ENCODE measurements at places on chromosomes 1 and 21. TPM values are rescaled to one million over a fixed set of nuclear protein-coding genes. Genes with fewer than 3 reads are reported as not detected.
A peak's percentile ranks its signal among the peaks of the same experiment; 100 is the strongest.

DNA sequence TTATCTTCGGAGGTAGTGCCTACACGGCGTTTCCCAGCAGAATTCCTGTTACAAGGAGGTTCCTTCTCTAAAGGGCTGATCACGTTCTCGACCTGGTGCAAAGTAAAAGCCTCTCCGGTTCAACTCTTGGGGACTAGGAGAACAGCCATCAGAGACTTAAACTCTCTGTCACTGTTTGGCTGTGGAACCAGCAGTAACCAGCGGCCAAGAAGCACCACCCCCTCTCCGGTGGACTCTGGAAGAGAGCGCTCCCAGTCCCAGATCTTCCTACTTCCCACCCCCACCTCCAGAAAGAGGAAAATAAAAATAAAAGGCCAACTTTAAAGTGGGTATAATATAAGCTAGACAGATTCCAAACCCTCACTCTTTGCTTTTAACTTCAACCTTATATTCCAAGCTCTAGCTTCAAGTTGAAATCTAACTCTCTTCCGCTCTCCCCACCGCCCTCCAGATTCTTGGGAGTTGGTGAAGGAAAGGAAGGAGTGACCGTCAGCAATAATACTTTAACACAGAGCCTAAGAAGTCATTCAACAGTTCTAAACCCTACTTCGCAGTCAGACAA is 2.9 kb downstream of the BRINP3 start:
- DNase-seq, result no peak

The SHISA4 gene
- 36.9 TPM for total RNA-seq

The OR6K3 gene
- total RNA-seq, result not detected

DNA sequence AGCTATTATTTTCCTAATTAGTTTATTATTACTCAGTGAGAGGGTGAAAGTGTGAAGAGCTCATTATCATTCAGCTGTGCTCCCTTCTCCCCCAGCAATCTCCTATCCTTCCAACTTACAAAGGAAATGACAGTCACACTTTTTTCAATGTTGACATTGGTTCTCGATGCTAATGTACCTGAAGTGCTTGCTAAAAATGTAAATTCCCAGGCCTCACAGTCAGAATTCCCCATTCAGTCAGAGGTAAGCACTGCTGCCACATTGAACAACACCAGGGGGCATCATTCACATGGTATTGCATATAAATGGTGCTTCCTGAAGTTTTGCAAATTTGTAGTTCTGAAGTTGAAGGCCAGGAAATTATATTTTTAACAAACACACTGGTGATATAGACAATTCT is 132.7 kb upstream of the FOXD3 start:
- no peak for DNase-seq

DNA sequence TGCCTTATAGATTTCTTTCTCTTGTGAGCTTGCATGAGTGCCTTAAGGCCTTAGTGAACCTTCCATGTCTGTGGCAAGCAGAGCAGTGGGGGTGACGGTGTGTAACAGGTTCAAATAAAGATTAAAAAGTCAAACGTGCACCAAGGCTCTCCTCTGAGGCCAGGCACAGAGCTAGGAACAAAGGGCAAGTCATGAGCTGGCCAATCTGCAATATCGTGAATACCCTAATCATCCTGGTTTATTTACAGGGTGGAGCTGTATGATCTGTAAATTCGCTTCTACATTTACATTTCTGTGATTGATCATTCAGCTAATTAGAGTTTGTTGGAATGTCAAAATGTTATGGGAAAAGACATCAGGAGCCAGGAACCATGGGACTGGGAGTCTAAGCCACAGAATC is 120.2 kb downstream of the CAPN8 start:
- DNase-seq, result no peak

- DNase-seq, result peak; percentile 43
These were observed 88.4 kb downstream of the SDCCAG8 start for GRCh38 chr1:243343970-243344937.

The SPATA17 gene
- total RNA-seq, result 17.2 TPM

GRCh38 chr1:98075626-98076025 is 154.8 kb upstream of the DPYD start:
- DNase-seq, result no peak

DNA sequence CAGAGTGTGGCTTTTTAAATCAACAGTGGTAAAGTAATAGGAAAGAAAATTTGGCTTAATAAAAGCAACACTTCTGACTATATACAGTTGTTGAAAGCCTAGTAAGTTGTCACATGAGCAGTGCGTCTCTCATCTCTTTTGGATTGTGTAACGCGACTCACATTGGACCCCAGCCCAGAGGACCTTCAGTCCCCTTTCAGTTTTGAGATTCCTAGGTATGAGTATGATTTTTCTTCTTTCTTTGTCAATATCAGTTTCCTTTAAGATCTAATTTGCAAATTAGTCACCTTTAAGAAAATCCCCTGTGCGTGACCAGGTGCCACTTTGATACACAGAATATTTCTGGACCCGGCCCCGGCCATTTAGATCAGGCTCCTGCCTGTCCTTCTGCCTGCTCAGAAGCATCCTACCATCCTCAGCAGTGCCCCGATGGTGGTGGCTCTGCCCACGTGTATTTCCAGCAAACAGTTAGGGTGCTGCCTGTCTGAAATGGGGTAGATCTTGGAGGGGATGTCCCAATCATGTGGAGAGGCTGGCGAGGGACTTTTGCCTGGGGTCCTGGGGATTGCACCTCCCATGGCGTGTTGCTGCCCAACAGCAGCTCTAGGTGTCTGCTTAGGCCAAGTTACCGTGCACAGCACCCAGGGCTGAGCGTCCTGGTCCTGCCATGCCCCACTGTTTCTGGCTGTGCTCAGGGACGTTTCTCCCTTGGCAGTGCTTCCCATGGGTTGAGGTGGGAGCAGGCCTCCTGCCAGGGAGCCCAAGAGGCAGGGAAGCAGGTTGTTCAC is 21.1 kb downstream of the SNAP47 start:
- DNase-seq, result no peak

The LCE2A gene
- not detected for total RNA-seq

- peak; percentile 44 for DNase-seq
These were observed 240.1 kb downstream of the DISC1 start for GRCh38 chr1:231866392-231867331.

DNA sequence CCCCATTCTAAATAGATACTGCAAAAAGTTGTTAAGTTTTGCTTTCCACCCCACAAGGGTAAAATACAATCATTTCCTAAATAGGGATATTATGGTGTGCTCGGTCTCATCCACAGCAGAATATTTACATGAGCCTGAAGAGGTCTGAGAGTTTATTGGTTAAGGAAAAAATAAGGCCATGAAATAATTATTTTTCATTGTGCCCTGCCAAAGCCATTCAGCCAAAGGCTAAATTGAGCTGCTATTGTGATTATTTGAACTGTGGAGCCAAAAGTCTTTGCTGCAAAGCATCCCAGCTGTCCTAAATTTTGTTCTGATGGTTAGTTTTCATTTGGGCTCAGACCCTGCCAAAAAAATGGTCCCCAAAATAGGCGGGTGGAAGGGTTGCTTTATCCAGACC is 298.7 kb upstream of the ESRRG start:
- no peak for DNase-seq

- DNase-seq, result no peak
These were observed 125.9 kb downstream of the ATP5PO start for GRCh38 chr21:33789697-33790096.

The FLG2 gene
- total RNA-seq, result not detected

- no peak for DNase-seq
These were observed 52.3 kb downstream of the BACE2 start for GRCh38 chr21:41220208-41220733.

DNA sequence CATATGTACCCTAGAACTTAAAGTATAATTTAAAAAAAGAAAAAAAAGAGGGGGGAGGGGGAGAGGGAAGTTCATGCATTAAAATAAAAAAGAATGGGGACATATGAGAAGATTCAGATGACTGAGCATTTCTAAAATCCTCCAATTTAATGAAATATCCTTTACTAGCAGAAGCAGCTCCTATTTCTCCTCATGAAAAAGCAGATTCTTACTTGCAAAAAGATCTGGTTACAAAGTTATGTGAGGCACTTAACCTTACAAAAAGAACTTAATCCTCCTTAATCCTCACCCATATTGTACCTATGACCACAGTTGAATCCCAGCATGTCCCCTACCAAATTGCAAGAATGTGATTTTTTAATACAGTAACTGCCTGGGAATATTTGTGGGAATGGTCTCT is 298.5 kb downstream of the SRGAP2C start:
- DNase-seq, result no peak

DNA sequence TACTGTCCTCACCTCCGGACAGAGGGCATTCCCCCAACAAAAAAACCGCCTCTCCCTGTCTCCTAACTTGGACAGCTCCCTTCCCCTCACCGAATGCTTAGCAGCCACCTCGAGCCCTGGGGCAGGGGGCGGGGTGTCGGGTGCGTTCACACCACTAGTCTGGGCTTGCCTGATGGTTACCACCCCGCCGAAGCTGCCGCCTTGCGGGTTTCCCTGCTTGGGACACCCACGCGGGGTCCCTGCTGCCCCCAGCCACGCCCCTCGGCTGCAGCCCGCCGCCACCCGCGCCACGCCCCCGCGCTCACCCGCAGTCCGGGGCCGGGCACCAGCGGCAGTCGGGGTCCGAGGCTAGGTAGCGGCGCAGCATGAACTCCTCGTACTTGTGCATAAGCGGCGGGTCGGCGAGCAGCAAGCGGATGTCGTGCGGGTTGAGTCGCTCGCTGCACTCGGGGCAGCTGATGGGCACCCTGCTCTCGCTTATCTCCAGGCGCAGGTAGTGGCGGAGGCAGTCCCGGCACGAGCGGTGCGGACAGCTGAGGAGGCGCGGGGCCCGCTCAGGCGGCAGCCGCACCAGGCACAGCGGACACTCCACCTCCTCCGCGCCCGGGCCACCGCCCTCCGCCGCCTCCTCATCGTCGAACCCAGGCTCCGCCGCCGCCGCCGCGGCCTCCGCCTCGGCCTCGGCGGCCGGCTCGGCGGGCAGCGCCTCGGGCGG is 706 bp downstream of the RNF19B start:
- DNase-seq, result peak; percentile 57

DNA sequence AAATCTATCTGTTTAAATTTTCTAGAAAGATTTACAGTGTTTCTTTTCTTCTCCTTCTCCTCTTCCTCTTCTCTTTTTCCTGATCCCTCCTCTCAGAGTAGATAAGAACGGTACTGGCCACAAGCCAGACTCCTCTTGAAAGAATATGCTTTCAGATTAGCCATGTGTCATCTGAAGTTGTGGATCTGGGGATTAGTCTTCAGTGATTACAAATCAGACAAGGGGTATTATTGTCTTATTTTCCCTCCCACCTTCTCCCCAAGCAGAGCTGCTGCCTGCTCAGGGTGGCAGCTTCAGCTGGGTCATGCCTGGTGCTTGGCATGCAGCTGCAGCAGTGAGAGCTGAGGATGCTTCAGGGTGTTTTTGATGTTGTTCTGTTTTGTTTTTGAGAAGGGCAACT is 42.7 kb downstream of the SGIP1 start:
- DNase-seq, result no peak

GRCh38 chr1:243716906-243717305 is 133.1 kb downstream of the AKT3 start:
- no peak for DNase-seq

DNA sequence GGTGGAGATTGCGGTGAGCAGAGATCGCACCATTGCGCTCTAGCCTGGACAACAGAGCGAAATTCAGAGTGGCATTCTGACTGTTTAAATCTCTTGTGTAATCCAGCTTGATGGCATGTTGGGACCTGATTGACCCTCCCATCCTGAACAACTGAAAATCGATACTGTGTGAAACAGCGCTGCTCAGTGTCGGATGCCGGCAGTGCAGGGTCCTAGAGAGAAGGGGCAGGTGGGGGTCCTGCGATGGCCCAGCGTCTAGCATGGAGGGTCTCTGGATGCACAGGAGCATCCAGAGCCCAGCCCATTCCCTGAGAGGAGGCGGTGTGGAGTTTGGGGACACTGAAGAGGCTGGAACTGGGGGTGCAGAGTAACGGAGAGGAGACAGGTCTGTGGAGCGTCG is 15.8 kb downstream of the AGT start:
- DNase-seq, result no peak

DNA sequence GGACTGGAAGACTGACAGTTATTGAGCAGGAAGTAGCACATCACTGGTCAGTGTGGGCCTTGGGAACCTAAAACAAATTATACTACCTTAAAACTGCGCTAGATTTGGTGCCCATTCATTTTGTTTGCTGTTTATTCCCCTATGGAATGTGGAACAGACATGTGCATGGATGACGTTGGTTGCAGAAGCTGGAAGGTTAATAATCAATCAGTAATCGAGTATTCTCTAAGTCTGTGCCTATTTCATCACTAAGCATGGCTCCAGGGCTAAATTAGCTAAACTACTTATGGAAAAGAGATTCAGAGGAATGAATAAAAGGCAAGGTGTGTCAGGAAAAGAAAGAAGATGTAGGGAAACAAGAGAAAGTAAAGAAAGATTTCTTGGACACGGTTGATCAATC is 33.5 kb upstream of the DPT start:
- no peak for DNase-seq

DNA sequence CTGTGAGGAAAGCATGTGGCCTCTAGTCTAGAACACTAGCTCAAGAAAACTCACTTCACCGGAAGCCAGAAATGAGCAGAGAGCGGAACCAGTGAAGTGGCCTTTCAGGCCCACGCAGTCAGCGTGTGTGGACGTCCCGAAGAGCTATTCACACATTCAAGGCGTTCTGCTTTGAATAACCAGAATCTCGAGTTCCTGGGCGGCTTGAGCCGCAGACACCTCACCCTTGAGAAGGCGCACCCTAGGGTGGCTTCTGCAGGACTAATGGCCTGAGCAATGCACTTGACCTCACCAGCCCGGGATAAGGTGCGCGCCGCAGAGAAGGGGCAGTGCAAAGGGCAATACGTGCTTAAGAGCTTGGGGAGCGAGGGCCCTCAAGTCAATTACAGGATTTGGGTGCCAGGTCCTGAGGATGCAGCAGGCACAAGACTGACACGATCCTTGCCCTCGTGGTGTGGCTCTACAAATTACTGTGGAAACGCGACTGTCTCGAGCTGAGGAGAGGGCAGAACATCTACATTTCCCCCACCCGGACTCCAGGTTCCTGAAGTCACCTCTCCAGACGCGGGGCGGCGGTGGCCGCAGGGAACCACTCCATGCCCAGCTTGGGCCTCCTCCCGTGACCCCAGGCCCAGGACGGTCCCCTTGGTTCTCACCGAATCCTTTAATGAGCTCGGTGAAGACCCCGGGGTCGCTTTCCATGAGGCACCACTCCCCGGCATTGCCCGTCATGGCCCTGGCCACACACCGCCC is 455 bp downstream of the UCHL5 start:
- peak; percentile 54 for DNase-seq

- DNase-seq, result no peak
These were observed 26.7 kb downstream of the RTCA start for GRCh38 chr1:100292711-100293110.

DNA sequence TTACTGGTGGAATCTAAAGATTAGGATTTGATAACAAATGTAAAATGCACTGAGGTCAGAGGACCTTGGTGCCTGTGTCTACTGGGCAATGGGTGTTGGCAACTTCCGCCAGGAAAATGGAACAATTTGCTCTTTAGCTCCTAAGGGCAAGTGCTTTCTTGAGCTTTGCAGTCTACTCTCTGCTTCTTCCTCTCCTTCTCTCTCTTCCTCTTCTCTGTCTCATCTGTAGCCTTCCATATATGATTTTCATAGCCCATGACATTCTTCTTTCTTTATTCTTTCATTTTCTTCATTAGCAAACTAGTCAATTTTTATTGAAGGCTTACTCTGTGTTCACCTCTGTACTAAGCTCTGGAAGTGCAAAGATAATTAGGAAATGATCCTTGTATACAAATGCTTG is 35.5 kb downstream of the OVGP1 start:
- DNase-seq, result no peak

All from Caki2 (cell line).